ENCODE measurements at places on chromosomes 3 and 15.

- H3K4me3 ChIP-seq, result no peak overlapping the region
- H3K27me3 ChIP-seq, result no peaks in the 10 kb centered on the region
- H3K36me3 ChIP-seq, result peaks cover 76% of the 10 kb centered on the region
Observed at GRCh38 chr15:59196416-59196815, 10.2 kb upstream of the LDHAL6B start.

DNA sequence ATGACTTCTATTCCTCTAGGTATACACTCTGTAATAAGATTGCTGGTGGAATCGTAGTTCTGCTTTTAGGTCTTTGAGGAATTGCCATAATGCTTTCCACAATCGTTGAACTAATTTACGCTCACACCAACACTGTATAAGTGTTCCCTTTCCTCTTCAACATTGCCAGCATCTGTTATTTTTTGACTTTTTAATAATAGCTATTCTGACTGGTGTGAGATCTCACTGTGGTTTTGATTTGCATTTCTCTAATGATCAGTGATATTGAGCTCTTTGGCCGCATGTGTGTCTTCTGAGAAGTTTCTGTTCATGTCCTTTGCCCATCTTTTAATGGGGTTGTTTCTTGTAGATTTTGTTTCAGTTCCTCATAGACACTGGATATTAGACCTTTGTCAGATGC is 12.8 kb downstream of the NXPE3 start:
- no peak for ATAC-seq
- no peaks in the 10 kb centered on the region for H3K36me3 ChIP-seq
- no peaks in the 10 kb centered on the region for H3K27me3 ChIP-seq
- no peak overlapping the region for H3K27ac ChIP-seq
- H3K4me1 ChIP-seq, result no peaks in the 10 kb centered on the region

GRCh38 chr15:67061811-67062368 is 3.5 kb upstream of the SMAD3 start:
- H3K27me3 ChIP-seq, result no peaks in the 10 kb centered on the region
- no peak overlapping the region for H3K4me3 ChIP-seq
- no peaks in the 10 kb centered on the region for H3K36me3 ChIP-seq
- no peak overlapping the region for H3K27ac ChIP-seq
- no peak for ATAC-seq

DNA sequence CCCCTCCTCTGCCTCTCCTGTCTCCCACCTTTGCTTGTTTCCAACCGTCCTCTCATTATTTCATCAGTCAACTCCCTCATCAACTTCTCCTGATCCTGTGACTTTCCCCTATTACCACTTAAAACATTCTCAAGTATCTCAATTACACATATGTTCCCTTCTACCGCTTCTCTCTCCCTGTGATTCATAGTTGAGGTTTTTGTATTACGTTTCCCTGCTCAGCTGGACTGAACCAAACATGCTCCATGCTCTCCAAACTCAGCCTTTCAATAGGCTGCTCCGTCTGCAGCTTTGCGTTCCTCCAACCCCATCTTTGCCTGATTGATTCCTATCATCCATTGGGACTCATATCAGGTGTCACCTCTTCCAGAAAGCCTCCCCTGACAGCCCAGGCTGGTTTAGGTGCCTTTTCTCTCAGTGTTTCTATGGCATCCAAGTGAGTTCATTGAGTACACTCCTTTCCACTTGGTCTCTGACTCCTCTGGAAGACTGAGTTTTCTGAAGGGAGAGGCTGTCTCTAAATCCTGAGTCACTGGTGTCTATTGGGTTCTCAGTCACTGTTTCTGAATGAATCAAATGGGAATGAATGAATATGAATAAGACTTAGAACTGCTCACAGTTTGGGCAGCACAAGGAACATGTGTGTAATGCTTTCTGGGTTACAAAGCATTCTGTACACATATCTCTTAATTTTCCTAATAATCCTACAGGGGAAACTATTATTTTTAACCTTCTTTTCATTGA is 56.4 kb downstream of the PLD1 start:
- H3K4me3 ChIP-seq, result no peak overlapping the region
- no peak overlapping the region for H3K27ac ChIP-seq
- ATAC-seq, result no peak
- H3K27me3 ChIP-seq, result no peaks in the 10 kb centered on the region
- H3K36me3 ChIP-seq, result no peaks in the 10 kb centered on the region
- peaks cover 2% of the 10 kb centered on the region for H3K4me1 ChIP-seq

DNA sequence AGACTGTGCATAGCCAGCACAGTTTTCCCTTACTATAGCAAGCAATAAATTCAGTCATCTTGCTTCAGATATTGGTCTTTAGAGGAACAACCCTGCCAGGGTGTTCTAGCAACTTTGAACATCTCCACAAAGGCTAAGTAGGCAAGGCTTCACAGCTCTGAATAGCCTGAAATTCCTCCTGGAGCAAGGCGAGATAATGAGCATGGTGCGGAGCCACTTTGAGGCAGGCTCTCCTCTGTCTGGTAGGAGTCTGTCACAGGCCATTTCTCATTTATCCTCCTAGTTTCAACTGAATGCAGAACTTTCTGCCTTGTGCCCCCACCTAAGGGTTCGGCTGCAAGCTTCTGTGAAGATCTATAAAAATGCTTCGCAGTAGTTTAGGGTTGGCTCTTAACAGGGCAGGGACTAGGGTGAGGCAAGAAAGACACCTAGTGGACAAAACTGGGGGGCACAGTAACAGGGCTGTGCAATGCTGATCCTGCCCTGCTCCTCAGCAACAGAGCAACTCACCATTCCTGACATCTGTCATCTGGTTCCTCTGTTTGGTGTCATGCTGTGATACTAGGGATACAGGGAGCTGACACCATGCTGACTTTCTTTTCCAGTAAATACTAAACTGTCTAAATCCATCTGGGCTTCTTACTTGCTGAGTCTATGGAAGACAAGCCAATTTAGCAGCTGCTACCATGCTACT is 16.6 kb upstream of the EHHADH start:
- peaks cover 69% of the 10 kb centered on the region for H3K27me3 ChIP-seq
- no peaks in the 10 kb centered on the region for H3K36me3 ChIP-seq
- no peak for ATAC-seq
- H3K4me1 ChIP-seq, result no peaks in the 10 kb centered on the region
- no peak overlapping the region for H3K27ac ChIP-seq
- no peak overlapping the region for H3K4me3 ChIP-seq

DNA sequence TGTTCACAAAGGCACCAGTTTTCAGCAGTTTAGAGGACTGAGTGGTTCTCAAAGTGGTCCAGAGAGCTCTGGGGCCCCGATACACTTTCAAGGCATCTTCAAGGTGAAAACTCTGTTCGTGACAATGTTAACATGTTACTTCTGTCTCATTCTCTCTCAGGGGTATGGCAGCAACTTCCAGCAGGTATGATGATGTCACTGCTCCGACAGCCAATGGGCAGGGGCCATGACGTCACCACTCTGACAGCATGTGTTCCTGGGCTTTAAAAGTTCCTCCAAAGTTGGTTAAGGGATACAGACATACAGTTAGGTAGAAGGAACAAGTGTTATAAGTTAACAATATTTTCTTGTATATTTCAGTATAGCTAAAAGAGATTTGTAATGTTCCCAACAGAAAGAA is 87.9 kb downstream of the KLF15 start:
- H3K27ac ChIP-seq, result peak overlapping the region; percentile 93
- H3K4me1 ChIP-seq, result peaks cover 5% of the 10 kb centered on the region
- H3K27me3 ChIP-seq, result no peaks in the 10 kb centered on the region
- no peak for ATAC-seq
- H3K36me3 ChIP-seq, result no peaks in the 10 kb centered on the region

DNA sequence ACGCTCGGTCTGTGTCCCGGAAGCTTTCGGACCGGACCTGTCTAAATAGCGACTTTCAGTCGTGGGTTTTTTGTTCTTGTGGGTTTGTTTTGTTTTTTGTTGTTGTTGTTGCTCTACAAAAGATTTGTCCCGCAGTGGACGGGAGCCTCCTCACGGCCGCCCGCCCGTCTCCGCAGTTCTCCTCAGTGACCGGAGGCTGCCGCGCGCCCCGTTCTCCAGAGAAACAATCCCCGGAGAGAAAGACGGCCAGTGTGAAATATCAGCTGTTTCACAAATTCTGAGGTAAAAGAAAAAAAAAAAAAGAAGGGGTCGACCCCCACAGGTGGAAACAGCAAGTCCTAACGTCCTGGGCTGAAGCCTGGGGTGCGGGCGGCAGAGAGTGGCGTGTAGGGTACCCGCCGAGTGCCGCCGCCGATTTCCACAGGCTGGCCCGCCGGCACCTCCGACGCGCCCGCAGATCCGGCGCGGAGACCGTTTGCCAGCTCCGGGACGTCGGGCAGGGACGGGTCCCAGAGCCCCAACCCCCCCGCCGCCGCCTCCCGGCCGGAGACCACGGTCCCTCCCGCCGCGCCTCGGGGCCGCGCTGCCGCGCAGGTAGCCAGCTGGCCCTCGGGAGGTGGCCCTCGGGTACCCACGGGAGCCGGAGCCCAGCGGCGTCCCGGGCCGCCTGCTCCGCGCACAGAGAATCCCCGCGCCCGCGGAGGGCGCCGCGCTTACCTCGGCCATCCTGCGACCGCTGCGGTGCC is 478 bp downstream of the BNC1 start:
- no peak overlapping the region for H3K27ac ChIP-seq
- H3K36me3 ChIP-seq, result no peaks in the 10 kb centered on the region
- peaks cover 83% of the 10 kb centered on the region for H3K27me3 ChIP-seq

- no peaks in the 10 kb centered on the region for H3K27me3 ChIP-seq
- H3K4me3 ChIP-seq, result no peak overlapping the region
- no peak overlapping the region for H3K27ac ChIP-seq
- H3K36me3 ChIP-seq, result no peaks in the 10 kb centered on the region
Observed at GRCh38 chr3:72154391-72155335, 369.7 kb upstream of the PROK2 start.

GRCh38 chr3:163481738-163482137 is 1596.6 kb downstream of the SI start:
- no peak for ATAC-seq
- no peaks in the 10 kb centered on the region for H3K4me1 ChIP-seq
- no peak overlapping the region for H3K27ac ChIP-seq
- no peak overlapping the region for H3K4me3 ChIP-seq

GRCh38 chr3:4314688-4315087 is 11.5 kb downstream of the SETMAR start:
- H3K27me3 ChIP-seq, result no peaks in the 10 kb centered on the region
- H3K4me1 ChIP-seq, result peaks cover 45% of the 10 kb centered on the region
- no peak overlapping the region for H3K4me3 ChIP-seq
- no peak for ATAC-seq
- H3K36me3 ChIP-seq, result no peaks in the 10 kb centered on the region

DNA sequence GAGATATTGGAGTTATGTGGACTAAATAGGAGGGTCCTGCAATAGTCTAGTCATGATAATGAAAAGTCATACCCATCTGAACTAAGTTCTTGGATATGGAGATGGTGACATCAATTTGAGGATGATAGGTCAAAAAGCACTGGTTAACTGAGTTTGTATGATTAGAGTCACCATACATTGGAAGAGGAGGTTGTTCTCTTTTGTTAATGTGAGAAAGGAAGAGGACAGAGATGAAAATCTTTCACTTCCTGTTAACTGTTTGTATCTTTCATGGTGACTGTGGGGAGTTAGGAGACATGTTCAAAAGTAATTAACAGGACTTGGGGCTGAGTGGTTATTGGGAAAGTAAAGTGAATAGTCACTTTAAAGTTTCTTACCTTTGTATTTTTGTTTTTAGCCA is 11.1 kb downstream of the TMEM62 start:
- H3K4me1 ChIP-seq, result no peaks in the 10 kb centered on the region
- H3K27ac ChIP-seq, result no peak overlapping the region
- ATAC-seq, result no peak

All from gastroesophageal sphincter (tissue), 4 donors.